ENCODE measurements at places on chromosomes 1 and 21.
A peak's percentile ranks its signal among the peaks of the same experiment; 100 is the strongest.

GRCh38 chr1:233105225-233105624 is 154.8 kb downstream of the NTPCR start:
- H3K4me1 ChIP-seq, result peaks cover 5% of the 10 kb centered on the region
- H3K27me3 ChIP-seq, result no peaks in the 10 kb centered on the region
- H3K4me3 ChIP-seq, result no peak overlapping the region

DNA sequence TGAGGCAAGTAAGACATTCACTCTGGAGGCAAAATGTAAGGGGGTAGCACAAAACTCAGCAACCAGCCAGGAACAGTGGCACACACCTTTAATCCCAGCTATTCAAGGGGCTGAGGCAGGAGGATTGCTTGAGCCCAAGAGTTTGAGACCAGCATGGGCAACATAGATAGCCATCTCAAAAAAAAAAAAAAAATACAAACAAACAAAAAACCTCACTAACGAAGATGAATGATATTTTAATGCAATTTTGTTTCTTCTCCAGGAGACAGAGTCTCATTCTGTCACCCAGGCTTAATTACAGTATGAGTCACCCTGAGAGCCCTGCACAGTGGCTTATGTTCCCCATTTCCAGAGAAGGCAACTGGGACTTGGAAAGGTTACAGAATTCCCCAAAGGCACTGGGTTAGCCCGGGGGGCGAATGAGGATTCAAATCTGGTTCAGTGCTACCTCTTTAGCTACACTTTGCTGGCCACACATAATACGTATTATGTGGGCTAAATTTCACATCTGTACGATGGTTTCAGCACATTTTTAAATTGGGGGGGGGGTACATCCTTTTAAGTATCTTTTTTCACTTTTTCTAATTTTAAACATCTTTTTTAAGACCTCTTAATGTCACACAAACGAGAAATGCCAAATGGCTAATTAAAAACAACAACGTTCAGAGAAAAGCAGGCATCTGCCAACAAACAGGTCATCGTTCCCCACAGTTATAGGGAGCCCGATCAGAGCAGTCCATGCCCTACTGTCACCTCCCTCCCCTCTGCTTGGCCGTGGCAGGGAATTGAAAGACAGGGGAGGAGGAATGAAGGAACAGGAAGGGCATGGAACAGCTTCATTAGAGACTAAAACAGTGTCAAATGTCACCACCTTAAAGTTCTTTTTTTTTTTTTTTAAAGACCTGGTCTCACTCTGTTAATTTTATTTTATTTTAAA is 3.5 kb downstream of the CELA2A start:
- DNase-seq, result no peak
- H3K27ac ChIP-seq, result no peak overlapping the region
- H3K4me1 ChIP-seq, result no peaks in the 10 kb centered on the region
- H3K27me3 ChIP-seq, result peaks cover 6% of the 10 kb centered on the region
- H3K4me3 ChIP-seq, result no peak overlapping the region

GRCh38 chr1:98322086-98322485 is 339.4 kb upstream of the SNX7 start:
- H3K36me3 ChIP-seq, result no peaks in the 10 kb centered on the region
- H3K4me1 ChIP-seq, result peaks cover 10% of the 10 kb centered on the region
- H3K27ac ChIP-seq, result no peak overlapping the region
- H3K27me3 ChIP-seq, result no peaks in the 10 kb centered on the region
- no peak for DNase-seq

- no peak overlapping the region for H3K4me3 ChIP-seq
- no peaks in the 10 kb centered on the region for H3K27me3 ChIP-seq
- H3K36me3 ChIP-seq, result peaks cover 19% of the 10 kb centered on the region
- peak overlapping the region; percentile 92 for H3K27ac ChIP-seq
- no peak for DNase-seq
- H3K4me1 ChIP-seq, result peaks cover 44% of the 10 kb centered on the region
These were observed 21.3 kb upstream of the PRDM15 start for GRCh38 chr21:41900401-41900800.

DNA sequence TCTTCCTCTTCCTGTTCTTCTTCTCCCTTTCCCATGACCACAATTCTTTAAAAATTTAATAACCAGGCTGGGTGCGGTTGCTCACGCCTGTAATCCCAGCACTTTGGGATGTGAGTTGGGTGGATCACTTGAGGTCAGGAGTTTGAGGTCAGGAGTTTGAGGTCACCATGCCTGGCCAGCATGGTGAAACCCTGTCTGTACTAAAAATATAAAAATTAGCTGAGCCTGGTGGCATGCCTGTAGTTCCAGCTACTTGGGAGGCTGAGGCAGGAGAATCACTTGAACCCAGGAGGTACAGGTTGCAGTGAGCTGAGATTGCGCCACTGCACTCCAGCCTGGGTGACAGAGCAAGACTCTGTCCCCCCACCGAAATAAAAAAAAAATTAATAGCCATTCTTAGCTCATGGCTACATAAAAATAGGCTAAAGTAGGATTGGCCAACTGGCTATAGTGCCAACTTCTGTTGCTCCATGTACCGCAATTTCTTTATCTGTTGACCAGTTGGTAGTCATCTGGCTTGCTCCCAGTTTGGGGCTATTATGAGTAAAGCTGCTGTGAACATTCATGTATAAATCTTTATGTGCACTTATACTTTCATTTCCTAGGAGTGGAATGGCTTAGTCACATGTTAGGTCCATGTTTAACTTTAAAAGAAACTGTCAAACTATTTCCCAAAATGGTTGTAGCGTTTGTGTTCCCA is 136.3 kb downstream of the PEX14 start:
- H3K27me3 ChIP-seq, result no peaks in the 10 kb centered on the region
- no peak for DNase-seq
- no peaks in the 10 kb centered on the region for H3K4me1 ChIP-seq
- no peak overlapping the region for H3K27ac ChIP-seq
- H3K36me3 ChIP-seq, result peaks cover 4% of the 10 kb centered on the region

GRCh38 chr1:44321466-44321865 is 33.6 kb downstream of the ERI3 start:
- no peak overlapping the region for H3K27ac ChIP-seq
- H3K36me3 ChIP-seq, result peaks cover 68% of the 10 kb centered on the region
- H3K4me1 ChIP-seq, result peaks cover 3% of the 10 kb centered on the region
- DNase-seq, result no peak
- H3K4me3 ChIP-seq, result no peak overlapping the region

- H3K27ac ChIP-seq, result peak overlapping the region; percentile 42
- peaks cover 58% of the 10 kb centered on the region for H3K4me1 ChIP-seq
- H3K36me3 ChIP-seq, result peaks cover 13% of the 10 kb centered on the region
- no peaks in the 10 kb centered on the region for H3K27me3 ChIP-seq
These were observed 70.1 kb downstream of the SSBP3 start for GRCh38 chr1:54336116-54336515.

GRCh38 chr1:232891656-232892317 is 58.6 kb upstream of the NTPCR start:
- no peak for DNase-seq
- no peaks in the 10 kb centered on the region for H3K36me3 ChIP-seq
- H3K27me3 ChIP-seq, result no peaks in the 10 kb centered on the region
- H3K27ac ChIP-seq, result no peak overlapping the region
- H3K4me1 ChIP-seq, result peaks cover 9% of the 10 kb centered on the region
- no peak overlapping the region for H3K4me3 ChIP-seq

DNA sequence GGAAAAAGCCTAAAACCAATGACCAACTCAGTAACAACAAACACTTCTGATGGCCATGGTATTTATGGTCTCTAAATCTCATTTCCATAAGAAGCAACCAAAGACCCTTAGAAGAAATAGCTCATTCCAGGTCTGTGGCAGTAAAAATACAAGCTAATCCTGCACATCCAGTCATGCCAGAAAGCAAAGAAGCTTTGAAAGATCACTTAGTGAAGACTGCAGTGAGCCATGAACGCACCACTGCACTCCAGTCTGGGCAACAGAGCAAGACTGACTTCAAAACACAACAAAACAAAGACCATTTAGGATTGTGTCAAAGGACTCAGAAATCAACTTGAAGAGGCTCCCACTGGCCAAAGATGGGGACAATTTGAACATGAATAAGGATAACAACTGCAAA is 18.4 kb upstream of the ELK4 start:
- H3K4me3 ChIP-seq, result no peak overlapping the region

DNA sequence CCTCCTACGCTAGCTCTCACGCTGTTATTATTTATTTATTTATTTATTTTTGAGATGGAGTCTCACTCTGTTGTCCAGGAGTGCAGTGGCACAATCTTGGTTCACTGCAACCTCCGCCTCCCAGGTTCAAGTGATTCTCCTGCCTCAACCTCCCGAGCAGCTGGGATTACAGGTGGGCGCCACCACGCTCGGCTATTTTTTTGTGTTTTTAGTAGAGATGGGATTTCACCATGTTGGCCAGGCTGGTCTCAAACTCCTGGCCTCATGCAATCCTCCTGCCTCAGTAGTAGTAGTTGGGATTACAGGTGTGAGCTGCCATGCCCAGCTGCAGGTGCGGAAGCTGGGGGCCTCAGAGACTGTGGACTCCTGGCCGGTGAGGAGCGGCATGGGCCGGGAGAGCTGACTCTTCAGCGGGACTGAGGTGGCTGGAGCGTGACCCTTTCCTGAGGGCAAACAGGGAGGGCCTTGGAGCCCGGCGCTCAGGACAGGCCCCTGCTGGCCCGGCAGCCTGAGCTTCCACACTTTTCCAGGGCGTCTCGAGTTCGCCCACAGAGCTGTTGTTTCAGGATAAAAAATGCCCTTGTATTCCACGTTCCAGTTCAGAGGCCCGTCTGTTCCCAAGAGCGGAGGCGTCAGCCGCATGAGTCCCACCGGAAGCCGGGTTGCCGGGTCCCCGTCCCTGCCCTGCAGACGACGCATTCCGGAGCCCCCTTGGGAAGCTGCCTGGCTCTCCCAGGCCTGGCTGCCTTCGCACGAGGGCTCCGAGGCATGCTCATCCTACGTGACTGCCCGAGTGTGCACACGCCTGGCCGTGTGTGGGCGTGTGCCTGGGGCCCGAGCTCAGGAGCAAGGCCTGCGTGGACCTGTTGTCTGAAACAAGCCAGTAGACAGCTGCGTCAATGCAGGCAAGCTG is 126.2 kb downstream of the SIK1 start:
- H3K4me3 ChIP-seq, result no peak overlapping the region
- no peak overlapping the region for H3K27ac ChIP-seq
- H3K4me1 ChIP-seq, result no peaks in the 10 kb centered on the region
- H3K36me3 ChIP-seq, result no peaks in the 10 kb centered on the region
- DNase-seq, result no peak

DNA sequence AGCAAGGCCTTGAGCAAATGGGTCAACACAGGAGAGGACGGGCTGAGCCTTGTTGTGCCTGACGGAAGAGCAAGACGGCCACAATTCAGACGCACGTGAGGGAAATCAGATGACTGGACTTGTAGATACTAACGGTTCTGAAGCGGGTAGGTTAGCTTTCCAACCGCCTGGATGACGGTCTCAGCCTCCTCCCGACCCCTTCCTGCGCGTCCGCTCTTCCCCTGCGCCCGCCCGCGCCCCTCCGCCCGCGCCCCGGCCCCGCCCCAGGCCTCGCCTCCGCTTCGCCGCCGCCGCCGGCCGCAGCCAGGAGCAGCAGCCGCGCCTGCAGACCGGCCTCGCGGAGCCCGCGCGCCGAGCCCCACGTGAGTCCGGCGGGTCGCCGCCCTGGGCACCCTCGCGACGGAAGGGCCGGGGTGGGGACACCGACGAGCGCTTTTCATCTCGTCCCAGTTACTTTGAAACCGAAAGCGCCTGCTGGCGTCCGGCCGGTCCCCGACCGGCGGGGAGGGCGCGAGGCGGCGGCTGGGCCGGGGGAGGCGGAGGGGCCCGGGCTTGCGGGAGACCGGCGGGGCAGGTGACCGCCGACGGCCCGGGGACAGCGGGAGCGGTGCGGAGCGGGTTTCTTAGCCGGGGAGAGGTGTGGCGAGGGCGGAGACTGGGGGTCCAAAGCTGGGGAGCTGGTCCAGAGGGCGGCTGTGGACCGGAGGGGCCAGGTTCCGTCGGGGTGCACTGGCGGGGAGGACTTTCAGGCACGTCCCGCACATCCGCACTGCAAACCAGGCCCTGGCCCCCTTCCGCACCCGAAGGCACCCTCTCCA is at the start of gene TRAF5:
Gene TRAF5 (plus strand): TSS at position 306 of the 818 bp plus-strand sequence. CDS start 26,407 bp downstream, outside the sequence.
- peaks cover 85% of the 10 kb centered on the region for H3K4me1 ChIP-seq
- DNase-seq, result peak; percentile 75
- peak within 1 kb of the TSS; percentile 89 for H3K4me3 ChIP-seq
- peak within 1 kb of the TSS; percentile 96 for H3K27ac ChIP-seq

DNA sequence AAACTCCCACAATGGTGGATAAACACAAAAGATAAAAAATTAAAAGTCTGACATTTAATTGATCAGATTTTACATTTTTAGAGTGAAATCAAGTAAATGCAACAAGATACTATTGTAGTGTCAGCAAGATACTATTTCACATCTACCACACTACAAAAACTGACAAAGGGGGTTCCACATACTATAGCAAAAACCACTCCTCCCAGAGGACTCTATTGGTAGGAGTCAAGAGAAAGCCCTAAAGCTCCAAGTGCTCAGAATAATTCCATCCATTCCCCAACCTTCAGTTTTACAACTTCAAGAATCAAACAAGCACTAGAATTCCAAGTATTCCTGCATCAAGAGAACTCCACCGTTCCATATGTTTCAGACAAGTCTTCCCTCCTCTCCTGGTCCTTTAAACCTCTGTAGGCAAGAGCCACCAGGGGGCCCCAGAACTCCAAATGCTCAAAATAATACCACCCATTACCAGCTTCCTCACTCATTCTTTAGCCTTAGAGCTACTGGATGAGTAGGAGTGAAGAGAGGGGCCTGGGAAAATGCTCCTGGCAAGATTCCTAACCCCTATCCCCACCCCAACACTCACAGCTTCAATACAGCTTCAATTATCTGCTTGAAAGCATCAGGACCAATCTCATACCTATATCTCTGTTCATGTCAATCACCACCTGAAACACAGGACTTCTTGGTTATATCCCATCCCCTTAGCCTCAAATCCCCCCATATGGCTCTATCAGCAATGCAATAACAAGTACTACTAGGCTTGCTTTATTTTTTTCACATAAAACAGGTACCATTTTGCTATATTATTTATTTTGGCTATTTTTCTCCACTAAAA is 9.9 kb downstream of the TOR1AIP2 start:
- H3K4me3 ChIP-seq, result no peak overlapping the region
- peak; percentile 58 for DNase-seq
- no peak overlapping the region for H3K27ac ChIP-seq
- H3K27me3 ChIP-seq, result no peaks in the 10 kb centered on the region

DNA sequence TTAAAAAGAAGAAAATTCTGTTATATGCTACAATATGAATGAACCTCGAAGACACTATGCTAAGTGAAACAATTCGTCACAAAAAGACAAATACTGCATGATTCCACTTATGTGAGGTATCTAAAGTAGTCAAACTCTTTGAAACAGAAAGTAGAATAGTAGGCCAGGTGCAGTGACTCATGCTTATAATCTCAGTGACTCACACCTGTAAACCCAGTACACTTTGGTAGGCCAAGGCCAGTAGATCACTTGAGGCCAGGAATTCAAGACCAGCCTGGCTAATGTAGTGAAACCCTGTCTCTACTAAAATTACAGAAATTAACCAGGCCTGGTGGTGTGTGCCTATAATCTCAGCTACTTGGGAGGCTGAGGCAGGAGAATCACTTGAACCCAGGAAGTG is 25.7 kb downstream of the EPHA10 start:
- peaks cover 53% of the 10 kb centered on the region for H3K27me3 ChIP-seq
- H3K27ac ChIP-seq, result no peak overlapping the region
- peaks cover 3% of the 10 kb centered on the region for H3K4me1 ChIP-seq
- no peaks in the 10 kb centered on the region for H3K36me3 ChIP-seq

GRCh38 chr1:156540955-156541354 is 31.4 kb downstream of the IQGAP3 start:
- H3K4me3 ChIP-seq, result no peak overlapping the region
- no peaks in the 10 kb centered on the region for H3K27me3 ChIP-seq
- no peak overlapping the region for H3K27ac ChIP-seq
- H3K36me3 ChIP-seq, result no peaks in the 10 kb centered on the region
- DNase-seq, result no peak
